ENCODE measurements at places on chromosomes 7 and 10. TPM values are rescaled to one million over a fixed set of nuclear protein-coding genes. Genes with fewer than 3 reads are reported as not detected.

KNDC1 gene
- 13.4 TPM for total RNA-seq

FAM53B gene
- 23.6 TPM for total RNA-seq

GRM8 gene
- 4.5 TPM for total RNA-seq

DNA sequence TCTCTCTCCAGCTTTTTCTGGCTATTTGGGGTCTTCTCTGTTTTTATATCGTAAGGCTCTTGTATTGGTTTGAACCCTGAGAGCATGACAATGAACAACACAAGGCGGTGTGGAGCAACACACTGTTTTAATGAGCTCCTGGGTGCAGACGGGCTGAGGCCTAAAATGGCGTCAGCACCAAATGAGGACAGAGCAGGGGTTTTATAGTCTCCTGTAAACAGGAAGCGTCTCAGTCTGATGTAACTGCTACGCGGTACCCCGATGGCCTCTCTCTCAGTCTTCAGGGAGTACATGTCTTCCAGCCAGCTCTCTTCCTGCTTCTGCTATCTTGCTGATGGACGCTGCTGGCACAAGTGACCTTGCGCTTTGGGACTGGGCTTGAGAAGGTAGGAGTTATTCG is 95.9 kb upstream of the CCDC71L start:
- no peaks in the 10 kb centered on the region for H3K4me1 ChIP-seq
- no peaks in the 10 kb centered on the region for H3K36me3 ChIP-seq
- H3K27me3 ChIP-seq, result no peaks in the 10 kb centered on the region
- DNase-seq, result no peak

- peak overlapping the region; percentile 97 for H3K27ac ChIP-seq
- no peak for DNase-seq
- no peaks in the 10 kb centered on the region for H3K27me3 ChIP-seq
These were observed 3.2 kb downstream of the TCAF1 start for GRCh38 chr7:143898810-143899209.

Data from hepatocyte (in vitro differentiated cells).